Fibroblast of skin of scalp (primary cell): ENCODE measurements at places on chromosomes 6 and 20.
A peak's percentile ranks its signal among the peaks of the same experiment; 100 is the strongest.

DNA sequence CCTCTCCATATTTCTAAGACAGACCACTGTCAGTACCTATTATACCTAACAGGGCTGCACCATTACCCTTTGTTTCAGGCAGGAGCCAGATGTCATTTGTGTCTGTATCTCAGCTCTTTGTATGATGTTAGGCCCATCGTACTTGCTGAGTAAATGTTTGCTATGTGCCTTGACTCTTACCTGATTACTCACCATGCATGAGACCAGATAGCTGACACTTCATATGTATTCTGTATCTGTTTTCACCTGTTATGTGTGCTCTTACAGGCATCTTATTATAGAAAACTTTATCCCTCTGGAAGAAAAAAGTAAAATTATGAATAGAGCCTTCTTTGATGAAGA is 31.7 kb upstream of the ASXL1 start:
- DNase-seq, result no peak

- DNase-seq, result no peak
These were observed 243.0 kb upstream of the KHDRBS2 start for GRCh38 chr6:62528894-62529526.

DNA sequence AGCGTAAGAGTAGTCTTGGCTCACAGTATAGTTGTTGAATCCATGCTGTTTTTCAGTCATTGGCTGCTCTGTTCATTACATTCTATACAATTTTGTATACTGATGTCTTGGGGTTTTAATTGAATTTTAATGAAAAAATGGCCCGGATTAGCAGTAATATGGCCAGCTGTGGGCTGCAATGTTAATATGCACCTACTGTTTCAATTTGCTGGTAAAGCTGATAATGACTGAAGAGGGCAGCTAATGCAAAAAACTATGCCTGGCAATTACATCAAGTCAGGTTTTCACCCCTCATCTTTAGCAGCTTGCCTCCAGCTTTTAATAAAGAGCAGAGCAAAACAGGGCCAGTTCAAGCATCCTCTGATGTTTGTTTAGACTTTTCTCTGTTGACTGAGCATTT is 394.5 kb downstream of the PLCB1 start:
- no peak for DNase-seq

- no peak for DNase-seq
These were observed 120.4 kb upstream of the RIPOR2 start for GRCh38 chr6:25056130-25056529.

DNA sequence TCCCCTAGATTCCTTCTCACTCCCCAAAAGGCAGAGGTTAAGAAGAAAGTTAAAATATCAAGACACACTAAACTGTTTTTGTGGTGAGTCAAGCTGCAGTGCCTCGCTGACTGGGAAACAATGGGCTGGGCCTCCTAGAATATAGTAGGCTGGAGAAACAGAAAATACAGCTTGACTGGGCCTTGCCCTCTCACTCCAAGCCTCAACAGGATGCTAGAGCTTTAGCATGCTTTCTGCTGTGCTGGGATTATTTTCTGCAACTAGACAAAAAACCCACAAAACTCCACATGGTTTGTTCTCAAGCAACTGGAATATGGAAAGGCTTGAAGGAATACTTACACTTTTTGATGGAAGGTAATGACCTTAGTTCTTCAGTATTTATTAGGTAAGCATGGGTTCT is 27.9 kb downstream of the FOXO3 start:
- peak; percentile 66 for DNase-seq

DNA sequence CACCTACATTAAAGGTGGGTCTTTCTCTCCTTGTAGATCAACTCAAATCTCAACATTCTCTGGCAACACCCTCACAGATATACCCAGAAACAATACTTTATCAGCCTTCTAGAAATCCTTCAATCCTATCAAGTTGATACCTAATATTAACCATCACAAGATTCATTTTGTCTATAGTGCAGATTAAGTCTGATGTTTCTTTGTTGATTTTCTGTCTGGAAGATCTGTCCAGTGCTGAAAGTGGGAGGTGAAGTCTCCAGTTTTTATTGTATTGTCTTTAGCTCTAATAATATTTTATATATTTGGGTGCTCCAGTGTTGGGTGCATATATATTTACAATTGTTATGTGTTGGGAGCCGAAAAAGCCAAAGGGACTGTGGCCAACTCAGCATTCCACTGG is 493.9 kb upstream of the ADGRB3 start:
- DNase-seq, result no peak

DNA sequence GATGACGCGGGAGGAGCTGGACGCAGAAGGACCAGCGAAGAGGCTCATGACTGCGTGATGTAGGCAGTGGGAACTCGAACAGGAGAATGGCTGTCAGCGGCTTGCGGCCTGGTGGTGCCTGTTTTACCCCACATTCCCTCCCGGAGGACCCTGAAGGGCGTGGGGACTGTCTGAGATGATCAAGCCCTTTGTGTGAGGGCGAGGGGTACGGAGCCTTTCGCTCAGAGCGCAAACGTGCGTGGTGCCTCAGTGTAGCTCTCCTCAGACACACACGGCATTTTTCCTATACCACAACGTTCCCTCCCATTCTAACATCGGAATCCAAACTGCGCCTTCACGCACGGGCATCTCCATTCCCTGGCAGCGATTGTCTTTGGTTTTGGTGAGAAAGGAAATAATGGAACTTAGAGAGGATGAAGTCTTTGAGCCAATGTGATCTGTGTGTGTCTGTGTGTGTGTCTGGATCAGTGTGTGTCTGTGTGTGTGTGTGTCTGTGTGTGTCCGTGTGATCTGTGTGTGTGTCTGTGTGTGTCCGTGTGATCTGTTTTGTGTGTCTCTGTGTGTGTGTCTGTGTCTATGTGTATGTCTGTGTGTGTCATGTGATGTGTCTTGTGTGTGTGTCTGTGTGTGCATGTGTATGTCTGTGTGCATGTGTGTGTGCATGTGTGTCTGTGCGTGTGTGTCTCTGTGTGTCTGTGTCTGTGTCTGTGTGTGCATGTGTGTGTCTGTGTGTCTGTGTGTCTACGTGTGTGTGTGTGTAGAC is 5.3 kb downstream of the PTK6 start:
- no peak for DNase-seq

- DNase-seq, result no peak
These were observed 323.1 kb upstream of the AGPAT4 start for GRCh38 chr6:161596807-161597520.

- peak; percentile 4 for DNase-seq
These were observed 35.3 kb downstream of the CD2AP start for GRCh38 chr6:47512872-47513271.

DNA sequence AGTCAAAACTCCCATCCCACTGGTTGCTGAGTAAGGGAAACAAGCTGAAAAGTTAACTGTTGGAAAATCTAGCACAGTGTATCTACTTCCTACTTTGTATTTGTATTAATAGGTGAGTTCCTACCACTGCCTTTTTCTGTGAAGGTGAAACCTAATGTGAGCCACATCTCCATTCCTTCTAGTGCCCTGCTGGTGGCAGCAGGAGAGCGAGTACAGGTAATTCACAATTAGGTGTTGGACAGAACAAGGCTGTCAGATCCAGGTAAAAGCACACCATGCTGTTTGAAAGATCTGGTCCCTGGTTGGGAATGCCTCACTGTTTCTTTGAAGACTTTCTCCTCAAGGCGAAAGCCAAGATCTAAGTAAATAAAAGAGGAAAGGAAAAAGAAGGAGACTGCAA is 528.4 kb downstream of the PKHD1 start:
- DNase-seq, result no peak

DNA sequence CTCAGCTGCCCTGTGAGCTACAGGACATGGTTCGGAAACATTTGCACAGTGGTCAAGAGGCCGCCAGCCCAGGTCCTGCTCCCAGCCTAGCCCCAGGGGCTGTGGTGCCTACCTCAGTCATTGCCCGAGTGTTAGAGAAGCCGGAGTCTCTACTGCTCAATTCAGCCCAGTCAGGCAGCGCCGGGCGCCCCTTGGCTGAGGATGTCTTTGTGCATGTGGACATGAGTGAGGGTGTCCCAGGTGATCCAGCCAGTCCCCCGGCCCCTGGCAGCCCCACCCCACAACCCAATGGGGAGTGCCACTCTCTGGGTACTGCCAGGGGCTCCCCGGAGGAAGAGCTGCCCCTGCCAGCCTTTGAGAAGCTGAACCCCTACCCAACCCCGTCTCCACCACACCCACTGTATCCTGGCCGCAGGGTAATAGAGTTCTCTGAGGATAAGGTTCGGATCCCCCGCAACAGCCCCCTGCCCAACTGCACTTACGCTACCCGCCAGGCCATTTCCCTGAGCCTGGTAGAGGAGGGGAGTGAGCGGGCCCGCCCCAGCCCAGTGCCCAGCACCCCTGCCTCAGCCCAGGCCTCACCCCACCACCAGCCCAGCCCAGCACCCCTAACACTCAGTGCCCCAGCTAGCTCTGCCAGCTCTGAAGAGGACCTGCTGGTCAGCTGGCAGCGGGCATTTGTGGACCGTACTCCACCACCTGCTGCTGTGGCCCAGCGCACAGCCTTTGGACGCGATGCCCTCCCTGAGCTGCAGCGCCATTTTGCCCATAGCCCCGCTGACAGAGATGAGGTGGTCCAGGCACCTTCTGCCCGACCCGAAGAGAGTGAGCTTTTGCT is 5.2 kb downstream of the LRRC73 start:
- DNase-seq, result no peak

GRCh38 chr20:64079273-64080012 is at the start of gene RGS19:
TSS of gene RGS19 (minus strand) at chr20:64079518. CDS start at chr20:64076886, 2,632 bp downstream.
- DNase-seq, result peak; percentile 73

GRCh38 chr20:16620961-16621360 is 47.7 kb upstream of the KIF16B start:
- DNase-seq, result no peak

GRCh38 chr6:73400656-73401055 is 6.0 kb downstream of the DDX43 start:
- DNase-seq, result no peak

- DNase-seq, result no peak
These were observed 6.2 kb downstream of the LMBRD1 start for GRCh38 chr6:69790629-69791028.

- DNase-seq, result peak; percentile 54
These were observed 279.4 kb downstream of the RFPL4B start for GRCh38 chr6:112626468-112627082.
